ENCODE measurements at places on chromosomes 7 and 10.

GRCh38 chr10:32882076-32882475, 76.0 kb downstream of the ITGB1 start:
- DNase-seq, result no peak

DNA sequence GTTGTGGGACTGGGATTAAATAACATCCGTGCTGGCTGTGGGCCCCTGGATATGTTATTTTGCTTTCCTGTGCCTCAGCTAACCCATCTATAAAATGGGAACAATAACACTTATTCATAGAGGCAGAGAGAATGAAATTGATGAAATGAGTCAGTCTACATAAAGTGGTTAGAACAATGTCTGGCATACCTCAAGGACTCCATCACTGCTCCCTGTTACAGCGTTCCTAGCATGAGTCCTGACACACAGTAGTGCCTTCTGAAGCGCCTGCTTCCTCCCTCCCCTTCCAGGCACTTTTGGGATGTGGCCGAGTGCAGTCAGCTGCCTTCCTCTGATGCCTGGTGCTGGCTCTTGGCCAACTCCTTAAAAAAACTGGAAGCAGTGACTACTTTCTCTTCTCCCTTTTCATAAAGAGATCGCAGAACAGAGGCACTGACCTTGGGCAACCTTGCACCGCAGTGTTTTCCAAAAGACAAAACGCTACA, 108.4 kb upstream of the ZMIZ1 start:
- DNase-seq, result peak; percentile 36

- DNase-seq, result no peak
Measured at GRCh38 chr7:70867513-70867912, 264.4 kb upstream of the GALNT17 start.

DNA sequence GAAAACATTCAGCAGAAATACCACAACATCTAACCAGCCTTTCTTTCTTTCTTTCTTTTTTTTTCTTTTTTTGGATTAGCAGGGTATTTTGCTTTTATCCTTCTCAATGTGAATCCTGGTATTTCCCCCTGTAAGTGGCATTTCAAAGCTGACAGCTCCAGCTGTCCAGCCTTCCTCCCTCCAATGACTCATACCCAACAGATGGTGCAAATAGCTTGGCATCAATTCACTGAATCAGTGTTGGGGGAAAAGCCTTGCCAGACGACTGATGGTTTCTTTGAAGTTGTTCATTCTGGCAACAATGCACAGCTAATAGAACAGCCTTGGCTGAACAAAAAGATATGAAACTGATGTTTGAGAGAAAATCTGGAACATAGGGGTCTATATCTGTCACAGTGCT, 316.8 kb upstream of the STEAP1 start:
- DNase-seq, result no peak

DNA sequence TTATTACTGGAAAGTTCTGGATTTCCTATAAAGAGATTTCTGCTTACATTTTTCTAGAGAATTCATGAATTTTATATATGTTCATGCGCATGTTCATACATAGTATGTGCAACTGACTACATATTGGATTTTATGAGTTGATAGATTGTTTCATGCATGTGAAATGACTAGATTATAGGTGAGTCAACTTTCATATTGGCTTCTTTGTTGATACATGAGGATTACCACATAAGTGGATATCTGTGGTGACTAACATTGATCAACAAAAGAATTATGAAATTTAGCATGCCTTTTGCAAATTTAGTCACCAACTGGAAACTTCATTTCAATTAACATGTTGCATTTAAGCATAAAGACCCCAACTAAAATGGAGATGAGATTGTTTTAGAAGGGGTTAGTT, 99.0 kb downstream of the GNAT3 start:
- no peak for DNase-seq

- no peak for DNase-seq
Measured at GRCh38 chr10:30088178-30088577, 28.8 kb upstream of the JCAD start.

GRCh38 chr10:111187096-111187495, 110.3 kb downstream of the ADRA2A start:
- DNase-seq, result no peak

DNA sequence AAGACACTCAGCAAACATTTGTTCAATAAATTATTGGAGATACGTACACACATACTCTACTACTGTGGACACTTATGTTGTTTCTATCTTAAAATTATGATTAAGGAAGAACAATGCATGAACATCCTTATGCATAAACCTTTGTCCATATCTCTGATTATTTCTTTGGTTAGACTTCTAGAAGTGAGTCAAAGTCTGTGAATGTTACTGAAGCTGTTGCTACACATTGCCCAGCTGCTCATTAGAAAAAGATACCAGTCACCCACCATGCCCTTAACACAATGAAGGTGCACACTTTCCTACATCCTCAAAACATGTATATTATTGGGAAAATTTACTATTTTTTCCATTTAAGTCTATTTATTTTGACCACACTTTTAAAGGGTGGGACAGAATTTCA, 1.4 kb upstream of the CLRN3 start:
- DNase-seq, result no peak

GRCh38 chr7:85274454-85274853, 87.6 kb upstream of the SEMA3D start:
- no peak for DNase-seq

GRCh38 chr7:140260352-140261104, 83.7 kb upstream of the KDM7A start:
- no peak for DNase-seq

DNA sequence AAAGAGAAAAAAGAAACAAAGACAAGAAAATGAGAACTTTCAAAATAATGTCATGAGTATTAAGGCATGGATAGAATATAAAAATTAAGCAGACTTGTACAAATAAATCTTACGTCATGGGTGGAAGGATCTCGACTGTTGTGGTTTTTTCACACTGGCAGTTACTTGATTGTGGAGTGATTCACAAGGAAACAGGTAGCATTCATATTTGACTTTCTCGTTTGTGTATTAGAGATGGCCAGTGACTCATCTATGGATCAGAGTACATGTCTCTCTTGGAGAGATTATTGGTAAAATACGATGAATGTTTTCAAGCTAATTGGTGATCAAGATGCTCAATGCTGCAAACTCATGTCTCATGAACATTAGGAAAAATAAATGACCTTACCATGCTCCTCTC, 564.3 kb downstream of the GATA3 start:
- no peak for DNase-seq

DNA sequence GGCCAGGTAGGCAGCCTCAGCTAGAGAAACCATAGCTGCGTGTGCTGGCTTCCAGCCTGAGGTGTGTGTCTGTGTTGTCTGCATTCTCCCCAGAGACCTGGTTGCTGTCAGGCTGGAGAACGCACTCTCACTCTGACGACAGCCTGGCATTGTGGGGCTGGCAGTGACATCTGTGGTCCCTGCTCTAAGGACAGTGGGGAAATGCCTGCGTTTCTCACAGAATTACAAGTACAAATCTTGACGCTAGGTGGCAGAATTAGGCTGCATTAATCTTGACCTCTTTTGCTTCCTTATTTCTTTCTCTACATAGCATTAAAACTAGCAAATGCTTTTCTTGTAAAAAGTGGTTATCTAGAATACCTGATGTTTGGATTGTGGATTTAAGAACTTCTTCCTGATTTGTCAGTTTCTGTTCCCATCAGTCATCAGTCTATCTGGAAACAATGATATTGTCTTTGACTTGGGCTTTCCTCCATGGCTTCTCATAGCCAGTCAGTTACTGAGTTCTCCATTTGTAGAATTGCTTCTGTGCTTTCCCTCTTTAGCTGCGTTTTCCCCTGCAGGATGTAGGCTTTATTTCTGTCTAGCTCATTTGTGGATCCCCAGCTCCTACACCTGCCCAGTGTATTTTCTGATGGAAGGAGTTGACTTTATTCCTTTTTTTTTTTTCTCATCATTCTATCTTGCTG, 86.0 kb downstream of the FANK1 start:
- peak; percentile 72 for DNase-seq

- DNase-seq, result no peak
Measured at GRCh38 chr10:78381107-78381506, 347.4 kb downstream of the RPS24 start.

DNA sequence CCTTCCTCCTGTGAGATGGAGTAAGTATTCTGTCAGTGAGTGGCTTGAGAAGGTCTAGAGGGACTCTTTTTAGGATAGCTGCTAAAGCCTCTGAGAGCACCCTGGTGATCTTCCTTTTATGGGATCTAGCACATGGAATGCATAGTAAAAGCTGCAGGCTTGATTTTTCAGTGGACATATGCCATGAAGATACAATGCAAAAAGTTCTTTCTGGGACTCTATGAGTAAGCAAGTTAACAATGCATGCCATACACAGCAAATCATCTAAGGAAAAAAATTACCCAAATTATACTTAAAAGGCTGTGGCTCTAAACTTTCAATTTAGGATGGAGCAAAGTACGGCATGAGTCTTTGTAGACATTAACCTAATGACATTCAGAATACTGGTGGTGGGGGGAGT, 154.5 kb downstream of the SGMS1 start:
- no peak for DNase-seq

GRCh38 chr7:129373651-129374428, 60.4 kb upstream of the STRIP2 start:
- peak; percentile 65 for DNase-seq

- no peak for DNase-seq
Measured at GRCh38 chr10:80324086-80324485, 32.5 kb downstream of the DYDC1 start.

DNA sequence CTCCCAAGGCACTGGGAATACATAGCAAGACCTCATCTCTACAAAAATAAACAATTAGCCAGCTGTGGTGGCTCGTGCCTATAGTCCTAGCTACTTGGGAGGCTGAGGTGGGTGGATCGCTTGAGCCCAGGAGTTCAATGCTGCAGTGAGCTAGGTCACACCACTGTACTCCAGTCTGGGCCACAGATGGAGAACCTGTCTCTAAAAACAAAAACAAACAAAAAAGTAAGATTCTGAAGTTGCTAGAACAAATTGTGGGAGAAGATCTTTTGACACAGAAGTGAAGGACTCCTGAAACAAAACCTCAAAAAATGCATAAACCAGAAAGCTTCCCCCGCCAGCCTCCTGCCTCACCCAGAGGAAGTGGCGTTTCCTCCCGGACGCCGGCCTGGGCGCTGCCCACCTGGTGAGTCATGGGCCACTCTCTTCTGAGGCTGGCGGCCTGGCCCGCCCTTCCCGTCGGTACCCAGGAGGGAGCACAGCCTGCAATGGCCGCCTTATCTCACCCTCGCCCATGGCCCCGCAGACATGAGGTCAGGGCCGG, 25.4 kb upstream of the ELN start:
- DNase-seq, result peak; percentile 38

DNA sequence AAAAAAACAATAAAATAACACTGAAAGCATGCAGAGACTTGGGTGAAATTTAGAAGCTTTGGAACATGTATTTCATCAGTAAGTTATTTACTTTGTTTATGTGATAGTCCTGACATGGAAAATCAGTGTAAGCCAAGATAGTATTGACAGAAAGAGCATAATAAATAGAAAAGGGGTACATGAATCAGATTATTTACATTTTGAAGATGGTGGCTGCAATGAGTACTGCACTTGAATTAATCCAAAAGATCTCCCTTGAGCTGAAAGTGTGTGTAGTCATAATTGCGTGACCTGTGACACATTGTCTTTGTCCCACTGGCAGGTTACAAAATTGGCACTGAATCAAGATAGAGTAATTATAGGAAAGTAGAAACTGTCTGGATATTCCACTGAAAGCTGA, 562.9 kb downstream of the GFRA1 start:
- DNase-seq, result no peak

GRCh38 chr10:75342397-75342796, 59.2 kb downstream of the ZNF503 start:
- no peak for DNase-seq

- no peak for DNase-seq
Measured at GRCh38 chr10:3051692-3052091, 15.7 kb upstream of the PFKP start.

DNA sequence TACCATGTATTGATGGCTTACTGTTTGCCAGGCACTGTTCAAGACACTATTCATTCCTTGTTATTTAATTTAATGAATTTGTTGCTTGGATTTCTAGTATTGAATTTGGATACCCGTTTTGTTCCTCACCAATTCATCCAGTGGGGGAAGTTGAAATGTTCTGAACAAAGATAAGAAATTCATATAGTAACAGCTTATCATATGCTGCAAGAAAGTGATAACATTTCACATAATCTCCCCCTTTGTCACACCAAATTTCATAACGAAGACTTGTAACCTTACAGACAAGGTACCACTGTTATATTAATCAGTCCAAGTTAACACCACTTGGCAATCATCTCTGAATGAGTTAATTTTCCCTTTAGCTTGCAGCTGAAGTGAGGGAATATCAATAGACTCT, 42.1 kb downstream of the SCIN start:
- DNase-seq, result no peak

DNA sequence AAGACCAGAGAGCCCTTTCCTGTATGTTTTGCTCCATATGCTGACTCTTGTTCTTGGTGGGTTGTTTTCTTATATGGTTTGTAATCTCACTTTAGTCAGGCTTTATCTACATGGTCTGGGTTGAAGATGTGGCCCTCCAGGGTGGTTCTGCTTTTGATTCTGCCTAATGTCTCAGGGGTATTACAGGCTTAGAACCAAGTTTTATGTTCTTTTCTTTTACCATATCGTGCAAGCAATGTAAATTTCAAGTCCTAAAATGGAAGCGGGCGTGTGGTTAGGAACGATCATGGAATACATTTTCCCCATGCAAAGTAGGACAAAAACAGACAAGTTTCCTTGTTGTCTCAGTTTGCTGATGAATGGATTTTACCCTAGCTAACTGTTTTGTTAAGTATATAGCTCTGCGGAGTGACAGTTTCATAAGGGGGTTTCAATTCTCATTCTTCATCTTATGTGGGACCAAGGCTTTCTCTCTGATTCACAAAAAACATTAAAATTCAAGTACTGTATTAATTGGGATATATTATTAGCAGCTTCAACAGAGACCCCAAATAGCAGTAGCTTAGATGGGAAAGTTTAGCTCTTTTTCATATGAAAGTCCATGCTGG, 58.7 kb downstream of the MTURN start:
- no peak for DNase-seq

DNA sequence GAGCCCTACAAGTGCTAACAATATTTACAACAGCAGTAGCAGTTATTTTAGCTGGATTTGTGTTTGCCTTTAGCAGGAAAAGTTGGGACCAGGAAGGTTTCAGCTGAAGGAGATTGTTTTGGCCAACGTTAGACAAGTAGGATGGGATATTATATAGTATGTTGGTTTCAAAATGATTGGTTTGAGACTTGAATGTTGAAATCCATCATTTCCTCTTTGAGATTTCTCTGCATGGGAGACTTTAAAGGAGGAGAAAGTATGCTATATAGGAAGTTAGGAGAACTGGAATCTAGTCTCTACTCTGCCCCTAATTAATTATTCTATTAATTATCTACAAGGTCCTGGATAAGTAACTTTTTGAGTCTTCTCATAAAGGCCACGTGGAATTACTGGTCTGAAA, 263.8 kb downstream of the PTEN start:
- DNase-seq, result no peak

- no peak for DNase-seq
Measured at GRCh38 chr7:95971716-95972115, 199.4 kb downstream of the DYNC1I1 start.
